Esophagus mucosa (tissue), 1 donor: ENCODE measurements at places on chromosomes 6 and 20. TPM values are rescaled to one million over a fixed set of nuclear protein-coding genes. Genes with fewer than 3 reads are reported as not detected.

FHL5 gene
- total RNA-seq, result 1.8 TPM

PRR18 gene
- 0.04 TPM for total RNA-seq

MCCD1 gene
- not detected for total RNA-seq

TTK gene
- total RNA-seq, result 11.0 TPM

GNRH2 gene
- not detected for total RNA-seq

SPTLC3 gene
- total RNA-seq, result 9.0 TPM

TCF15 gene
- total RNA-seq, result not detected

PLN gene
- total RNA-seq, result 1.5 TPM

HLA-A gene
- total RNA-seq, result 100 TPM

ASXL1 gene
- 27.5 TPM for total RNA-seq

WFDC6 gene
- total RNA-seq, result not detected

PRDM13 gene
- total RNA-seq, result not detected

GCNT2 gene
- total RNA-seq, result 8.1 TPM

COL20A1 gene
- not detected for total RNA-seq

MAP7 gene
- total RNA-seq, result 29.9 TPM

TBC1D7 gene
- 16.6 TPM for total RNA-seq

NKAPL gene
- total RNA-seq, result 0.12 TPM

RAB44 gene
- 0.36 TPM for total RNA-seq

RANBP9 gene
- total RNA-seq, result 58.9 TPM

VARS2 gene
- 26.3 TPM for total RNA-seq

SSTR4 gene
- total RNA-seq, result not detected

MYLK2 gene
- total RNA-seq, result 0.12 TPM

CTCFL gene
- total RNA-seq, result not detected

MUCL3 gene
- total RNA-seq, result 1.00 TPM

DLL1 gene
- 10.4 TPM for total RNA-seq

UNC5CL gene
- total RNA-seq, result 0.56 TPM

LY6G6F gene
- total RNA-seq, result not detected
